ENCODE measurements at places on chromosomes 1 and 21.

GRCh38 chr1:220544901-220545303 lies 17.0 kb downstream of the MARK1 start:
- DNase-seq, result no peak

GRCh38 chr1:156675210-156676113 lies 1.7 kb downstream of the NES start:
- no peak for DNase-seq

GRCh38 chr1:221141606-221142285 lies 262.5 kb downstream of the HLX start:
- no peak for DNase-seq

DNA sequence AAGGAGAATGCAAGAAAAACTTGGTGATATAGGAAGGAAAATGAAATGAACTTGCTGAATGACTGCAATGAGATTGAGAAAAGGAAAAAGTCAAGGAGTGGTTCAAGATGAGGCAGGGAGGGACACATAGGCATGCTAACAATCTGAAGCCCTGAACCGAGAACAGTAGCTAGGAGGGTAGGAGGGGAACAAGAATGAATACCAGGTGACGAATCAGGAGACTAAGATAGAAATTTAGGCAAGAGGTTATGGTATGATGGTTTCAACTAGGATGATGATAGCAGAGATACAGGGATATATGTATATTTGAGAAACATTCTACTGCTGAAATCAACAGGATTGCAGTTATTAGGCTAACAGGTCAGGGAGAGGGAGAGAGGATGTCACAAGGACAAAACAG lies 44.1 kb downstream of the SMYD3 start:
- DNase-seq, result no peak

Measured in LoVo (cell line).